Stimulated activated CD8-positive, alpha-beta memory T cell treated with anti-CD3 and anti-CD28 coated beads, Interleukin-2, amount 100 ng/mL, for 1 hour (primary cell): ENCODE measurements at places on chromosomes 6 and 20.

- DNase-seq, result no peak
Measured at GRCh38 chr6:91464201-91464600, 877.3 kb upstream of the MAP3K7 start.

GRCh38 chr6:170049641-170050561 lies 241.0 kb downstream of the DLL1 start:
- no peak for DNase-seq

- DNase-seq, result no peak
Measured at GRCh38 chr20:4808872-4809271, 87.2 kb downstream of the PRND start.

DNA sequence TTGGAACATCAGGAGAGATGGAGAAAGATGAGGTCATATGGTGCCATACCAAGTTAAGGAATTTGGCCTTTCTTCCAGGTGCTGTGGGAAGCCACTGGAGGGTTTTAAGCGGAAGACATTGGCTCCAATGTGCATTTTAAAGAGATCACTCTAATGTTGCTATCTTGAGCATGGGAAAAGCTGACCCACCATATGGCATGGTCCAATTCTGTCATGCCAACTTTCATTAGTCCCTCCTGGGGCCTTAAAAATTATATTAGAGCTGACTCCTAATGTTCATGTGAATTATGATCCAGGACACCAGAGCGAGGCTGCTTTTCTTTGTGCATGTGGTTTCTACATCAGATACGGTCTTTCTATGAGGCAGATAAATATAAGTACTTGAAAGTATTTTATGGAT lies 335.0 kb upstream of the TSHZ2 start:
- no peak for DNase-seq

- DNase-seq, result no peak
Measured at GRCh38 chr20:62364911-62365736, 2.0 kb downstream of the LAMA5 start.

DNA sequence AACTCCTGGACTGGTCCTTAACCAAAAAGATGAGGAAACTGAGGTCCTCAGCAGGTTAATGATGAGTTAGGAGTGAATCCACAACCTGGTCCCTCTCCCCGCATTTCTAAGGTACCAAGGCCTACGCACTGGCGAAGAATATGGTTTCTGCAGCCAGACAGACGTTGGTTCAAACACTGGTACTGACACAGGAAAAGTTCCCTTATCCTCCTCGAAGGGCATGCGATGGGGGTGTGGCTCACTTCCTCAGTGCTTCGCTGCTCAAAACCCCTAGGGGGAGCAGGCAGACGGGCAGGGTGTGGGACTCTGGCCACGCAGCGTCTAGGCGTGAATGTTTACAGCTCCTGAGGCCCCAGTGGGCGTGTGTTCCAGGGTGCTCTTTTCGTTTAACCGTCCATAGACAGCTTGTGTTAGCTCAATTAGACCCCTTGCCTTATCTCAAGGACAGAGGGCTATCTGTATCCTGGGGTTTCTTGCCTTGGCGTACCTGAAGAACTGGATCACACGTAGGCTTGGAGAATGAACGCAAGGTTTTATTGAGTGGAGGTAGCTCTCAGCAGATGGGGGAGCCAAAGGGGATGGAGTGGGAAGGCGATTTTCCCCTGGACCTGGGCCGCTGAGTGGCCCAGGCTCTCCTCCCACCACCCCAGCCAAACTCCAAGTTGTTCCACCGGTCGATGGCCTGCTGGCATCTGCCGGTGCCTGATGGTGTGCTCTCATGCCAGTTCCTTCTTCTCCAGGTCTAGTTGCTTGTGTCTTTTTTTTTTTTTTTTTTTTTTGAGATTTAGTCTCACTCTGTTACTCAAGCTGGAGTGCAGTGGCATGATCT lies 31.8 kb upstream of the PTPN1 start:
- DNase-seq, result peak; percentile 55

- no peak for DNase-seq
Measured at GRCh38 chr6:142294679-142295078, 7.1 kb upstream of the ADGRG6 start.

DNA sequence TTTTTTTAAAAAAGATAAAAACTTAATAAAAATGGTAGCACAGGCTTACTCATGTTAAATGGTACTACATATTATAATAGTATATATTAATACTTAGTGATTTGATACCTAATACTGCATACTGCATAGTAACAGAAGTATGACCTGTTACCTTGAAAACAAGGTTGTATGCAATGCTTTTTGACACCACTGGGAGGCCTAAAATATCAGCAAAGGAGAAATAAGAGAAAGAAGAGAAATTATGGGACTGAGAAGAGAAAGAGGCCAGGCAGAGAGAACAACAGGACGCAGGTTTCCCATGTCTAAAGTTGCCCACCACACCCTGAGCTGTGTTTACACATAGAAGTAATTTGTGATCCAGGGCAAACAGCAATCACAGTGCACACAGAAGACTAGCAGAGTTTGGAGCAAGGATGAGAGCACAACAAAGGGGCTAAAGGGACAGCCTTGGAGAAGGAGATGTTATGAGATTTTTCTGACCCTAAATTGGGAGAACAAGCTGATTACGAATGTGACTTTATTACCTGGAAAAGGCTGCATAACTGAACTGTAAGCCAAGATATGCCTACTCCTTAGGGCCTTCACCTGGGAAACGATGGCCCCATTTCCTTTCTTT lies 73.2 kb downstream of the ROS1 start:
- DNase-seq, result no peak

DNA sequence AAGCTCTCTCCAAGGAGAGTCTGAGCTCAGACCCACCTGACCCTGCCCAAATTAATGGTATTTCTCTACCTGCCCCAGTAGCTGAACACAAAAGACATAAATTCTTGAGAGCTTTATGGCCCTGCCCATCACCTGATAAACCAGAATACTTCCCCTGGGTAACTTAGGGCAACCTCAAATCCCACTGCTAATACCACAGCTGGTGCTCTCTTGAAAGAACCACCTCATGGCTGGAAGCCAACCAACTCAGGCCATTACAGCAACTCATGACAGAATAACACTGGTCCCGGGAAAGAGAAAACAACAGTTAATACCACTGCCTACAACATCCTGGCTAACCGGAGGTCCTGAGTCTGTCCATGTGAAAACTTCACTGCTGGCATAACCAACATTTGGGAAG lies 328.6 kb downstream of the NKAIN2 start:
- no peak for DNase-seq

DNA sequence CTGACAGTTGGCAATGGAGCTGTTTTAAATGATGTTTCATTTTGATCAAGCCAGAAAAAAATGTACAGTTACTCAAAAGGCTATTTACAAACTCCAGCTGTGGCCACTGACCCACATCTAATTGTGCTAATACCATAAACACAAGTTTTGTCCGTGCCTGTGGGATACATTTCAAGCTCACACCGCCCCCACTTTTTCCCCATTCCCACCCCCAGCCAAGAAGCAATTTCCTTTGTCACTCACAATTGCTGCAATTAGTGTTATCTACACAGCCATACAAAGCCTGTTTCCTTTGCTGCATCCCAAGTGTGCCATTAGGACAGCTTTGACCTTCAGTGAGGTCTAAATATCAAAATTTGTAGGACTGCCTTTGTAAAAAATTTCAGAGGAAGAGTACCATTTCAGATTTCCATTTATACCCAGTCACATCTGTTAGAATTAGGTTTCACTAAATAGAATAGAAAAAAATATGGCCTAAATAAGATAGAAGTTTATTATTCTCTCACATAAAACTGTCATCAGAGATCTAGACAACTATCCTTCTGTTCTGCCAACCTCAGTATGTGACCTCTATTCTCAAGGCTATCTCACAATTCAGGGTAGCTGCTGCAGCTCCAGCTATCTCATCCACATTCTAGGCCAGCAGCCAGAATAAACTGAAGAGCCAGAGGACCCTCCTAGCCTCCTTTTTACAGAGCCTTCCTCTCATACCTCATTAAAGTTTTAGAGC lies 202.6 kb downstream of the NFATC2 start:
- DNase-seq, result no peak

GRCh38 chr20:21323640-21324039 lies 20.5 kb downstream of the XRN2 start:
- DNase-seq, result no peak

DNA sequence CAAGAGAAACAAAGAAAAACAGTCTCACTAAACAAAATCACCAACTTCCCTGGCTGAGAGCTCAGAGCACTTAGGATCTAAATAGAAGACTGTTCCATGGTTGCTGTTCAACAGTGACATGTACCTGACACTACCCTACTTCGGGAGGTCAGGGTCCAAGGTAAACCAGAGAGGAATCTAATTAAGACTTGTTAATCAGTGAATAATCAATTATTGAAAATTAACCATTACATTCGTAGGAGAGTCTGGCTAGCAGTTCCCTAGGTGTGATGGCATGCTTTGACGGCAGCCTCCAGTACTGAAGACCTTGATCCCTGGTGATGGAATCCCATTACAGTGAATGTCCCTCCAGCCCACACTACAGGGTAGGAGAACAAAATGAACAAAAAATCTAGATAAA lies 154.0 kb upstream of the AFDN start:
- DNase-seq, result no peak

DNA sequence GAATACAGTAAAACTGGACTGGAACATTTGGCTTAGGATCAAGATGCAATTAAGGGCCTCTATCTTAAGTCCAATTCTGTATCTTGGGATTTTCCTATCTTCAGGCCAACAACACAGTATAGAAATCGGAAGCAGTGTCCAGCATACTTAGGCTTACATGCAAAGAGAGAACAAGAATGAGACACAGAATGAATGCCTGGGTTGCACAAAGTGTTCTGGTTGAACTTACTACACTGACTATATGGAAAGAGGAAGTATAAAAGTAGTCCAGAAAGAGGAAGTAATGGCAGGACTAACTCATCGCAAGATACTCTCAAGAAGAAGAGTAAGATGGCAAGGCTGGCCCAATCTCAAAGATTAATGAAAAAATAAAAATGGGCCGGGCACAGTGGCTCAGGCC lies 87.6 kb downstream of the BTBD9 start:
- no peak for DNase-seq

- DNase-seq, result no peak
Measured at GRCh38 chr20:51426718-51427650, 115.5 kb downstream of the NFATC2 start.

- DNase-seq, result no peak
Measured at GRCh38 chr6:63492476-63492875, 79.8 kb upstream of the LOC128125822 start.

GRCh38 chr6:25934735-25935313 lies 4.3 kb upstream of the SLC17A2 start:
- DNase-seq, result no peak

DNA sequence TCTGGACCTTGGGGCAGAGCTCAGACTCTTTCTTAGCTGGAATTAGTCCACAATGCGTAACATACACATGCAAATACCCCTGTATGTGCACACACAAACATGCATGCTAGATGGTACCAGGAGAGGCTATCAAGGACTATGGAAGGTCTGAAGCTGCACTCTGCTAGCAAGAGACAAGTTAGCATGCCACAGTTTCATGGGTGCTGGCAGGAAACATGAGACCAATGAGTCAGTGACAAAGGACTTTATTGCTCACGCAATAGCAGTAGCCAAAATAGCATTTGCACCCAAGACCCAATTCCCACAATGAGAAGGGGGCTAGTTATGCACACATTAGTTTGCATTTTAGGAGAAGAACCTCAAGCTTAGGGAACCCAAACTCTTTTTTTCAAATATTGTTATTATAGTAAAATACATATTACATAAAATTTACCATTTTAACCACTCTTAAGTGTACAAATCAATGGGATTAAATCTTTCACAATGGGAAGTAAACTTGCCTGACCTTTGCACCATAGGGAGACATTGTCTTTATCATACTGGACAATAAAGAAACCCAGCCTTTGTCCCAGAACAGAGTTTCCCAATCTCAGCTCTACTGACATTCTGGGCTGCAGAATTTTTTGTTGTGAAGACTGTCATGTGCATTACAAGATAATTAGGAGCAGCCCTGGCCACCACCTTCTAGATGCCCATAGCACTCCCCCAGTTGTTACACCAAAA lies 69.1 kb downstream of the NRSN1 start:
- no peak for DNase-seq

DNA sequence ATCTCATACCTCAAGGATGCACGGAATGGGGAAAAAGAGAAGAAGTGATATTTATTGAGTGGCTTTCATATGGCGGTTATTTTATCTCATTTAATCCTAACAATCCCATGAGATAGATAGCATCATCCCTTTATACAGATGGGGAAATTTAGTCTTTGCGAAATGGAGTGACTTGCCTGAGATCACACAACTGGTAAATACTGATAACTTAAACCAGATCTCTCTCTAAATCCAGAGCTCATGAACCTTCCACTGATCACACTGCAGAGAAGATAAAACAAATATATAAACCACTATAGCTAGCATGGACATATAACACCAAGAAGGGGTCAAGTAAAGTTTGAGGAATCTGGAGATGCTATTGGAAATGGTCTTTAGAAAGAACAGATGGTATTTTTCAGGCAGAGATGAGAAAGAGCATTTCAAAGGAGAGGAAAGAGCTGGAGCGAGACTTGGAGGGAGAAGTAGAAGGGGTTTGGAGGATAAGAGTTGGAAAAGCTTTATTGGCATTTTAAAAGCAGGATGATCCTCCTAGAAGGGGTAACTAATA lies 139.8 kb upstream of the TNFAIP3 start:
- no peak for DNase-seq

- DNase-seq, result no peak
Measured at GRCh38 chr6:152566103-152566875, 70.9 kb downstream of the SYNE1 start.

DNA sequence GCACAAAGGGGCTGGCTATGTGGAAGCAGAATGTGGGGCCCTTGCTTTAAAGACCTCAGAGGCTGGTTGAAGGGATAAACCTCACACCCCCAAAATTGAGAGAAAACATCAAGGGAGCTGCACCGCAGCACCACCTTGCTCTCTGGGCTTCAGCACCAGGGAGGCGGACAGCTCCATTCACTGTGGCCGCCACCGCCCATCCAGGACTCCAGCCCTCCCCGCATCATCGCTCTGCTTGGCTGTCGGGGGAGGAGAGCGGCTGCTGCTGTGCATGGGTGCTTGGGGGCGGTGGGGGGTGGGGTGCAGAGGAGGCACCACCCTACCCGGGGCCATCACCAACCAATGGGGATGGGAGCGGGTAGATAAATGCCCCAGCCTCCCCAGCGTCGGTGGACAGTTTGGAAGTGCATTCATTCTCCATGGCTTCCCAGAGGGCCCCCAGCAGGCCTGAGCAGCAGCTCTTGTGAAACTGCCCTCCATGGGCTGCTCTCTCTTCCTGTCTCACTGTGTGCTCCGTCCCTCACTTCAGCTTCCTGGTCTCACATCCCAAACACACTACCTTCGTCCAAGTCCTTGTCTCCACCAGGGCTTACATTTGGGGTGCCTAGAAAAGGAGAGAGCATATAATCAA lies 75.7 kb upstream of the BHLHE23 start:
- DNase-seq, result no peak

GRCh38 chr20:47201074-47201730 lies 155.3 kb downstream of the ZMYND8 start:
- no peak for DNase-seq

GRCh38 chr20:20410678-20411077 lies 42.8 kb downstream of the INSM1 start:
- no peak for DNase-seq
